ENCODE measurements at places on chromosomes 11 and 22. TPM values are rescaled to one million over a fixed set of nuclear protein-coding genes. Genes with fewer than 3 reads are reported as not detected.

Gene SUSD2
- total RNA-seq = 8.6 TPM

- DNase-seq = no peak
These were observed 117.2 kb upstream of the IGLL5 start for GRCh38 chr22:22770280-22770871.

DNA sequence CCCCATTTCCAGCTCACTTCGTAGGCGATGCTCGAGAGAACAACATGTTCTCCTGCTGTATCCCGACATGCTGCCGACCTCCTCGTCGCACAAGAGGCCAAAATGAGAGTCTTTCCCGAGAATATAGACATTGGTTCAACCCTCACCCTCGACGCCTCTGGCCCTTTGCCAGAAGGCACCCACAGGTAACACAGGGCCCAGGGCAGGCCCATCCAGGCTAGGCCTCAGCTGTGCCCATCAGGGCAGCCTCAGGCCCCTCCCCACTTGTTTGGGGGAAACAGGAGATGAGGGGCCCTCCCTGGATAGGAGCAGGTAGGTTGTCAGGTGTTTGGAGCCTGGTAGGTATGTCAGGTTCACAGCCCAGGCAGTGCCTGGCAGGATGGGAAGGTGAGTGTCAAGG, 2.7 kb upstream of the RGL4 start:
- DNase-seq = no peak

DNA sequence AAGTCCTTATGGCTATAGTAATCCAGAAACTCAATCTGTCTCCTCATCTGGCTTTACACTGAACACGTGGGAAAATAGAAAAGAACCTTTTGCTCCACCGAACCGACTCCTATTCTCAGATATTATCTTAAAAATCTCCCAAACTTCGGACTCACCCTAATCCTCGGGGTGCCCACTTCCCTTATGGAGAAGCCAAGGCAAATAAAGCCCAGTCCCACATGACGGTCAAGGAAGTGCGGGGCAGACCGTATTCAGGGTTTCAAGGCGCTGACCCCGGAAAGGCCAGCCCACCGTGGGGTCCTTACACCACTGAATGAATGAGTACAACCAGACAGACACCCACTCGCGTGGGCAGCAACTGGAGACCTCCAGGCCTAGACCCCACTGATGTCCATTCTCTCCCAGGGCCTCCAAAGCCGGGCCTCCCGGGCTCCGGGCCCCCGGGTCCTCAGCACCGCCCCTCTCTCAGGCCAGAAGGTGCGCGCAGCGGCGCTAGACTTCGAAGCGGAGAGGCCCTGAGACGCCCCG, 489 bp downstream of the NUP98 start:
- DNase-seq = no peak
